ENCODE measurements at places on chromosomes 16 and 17.

- peak; percentile 31 for DNase-seq
These were observed 8.7 kb upstream of the KAT7 start for GRCh38 chr17:49779739-49780231.

DNA sequence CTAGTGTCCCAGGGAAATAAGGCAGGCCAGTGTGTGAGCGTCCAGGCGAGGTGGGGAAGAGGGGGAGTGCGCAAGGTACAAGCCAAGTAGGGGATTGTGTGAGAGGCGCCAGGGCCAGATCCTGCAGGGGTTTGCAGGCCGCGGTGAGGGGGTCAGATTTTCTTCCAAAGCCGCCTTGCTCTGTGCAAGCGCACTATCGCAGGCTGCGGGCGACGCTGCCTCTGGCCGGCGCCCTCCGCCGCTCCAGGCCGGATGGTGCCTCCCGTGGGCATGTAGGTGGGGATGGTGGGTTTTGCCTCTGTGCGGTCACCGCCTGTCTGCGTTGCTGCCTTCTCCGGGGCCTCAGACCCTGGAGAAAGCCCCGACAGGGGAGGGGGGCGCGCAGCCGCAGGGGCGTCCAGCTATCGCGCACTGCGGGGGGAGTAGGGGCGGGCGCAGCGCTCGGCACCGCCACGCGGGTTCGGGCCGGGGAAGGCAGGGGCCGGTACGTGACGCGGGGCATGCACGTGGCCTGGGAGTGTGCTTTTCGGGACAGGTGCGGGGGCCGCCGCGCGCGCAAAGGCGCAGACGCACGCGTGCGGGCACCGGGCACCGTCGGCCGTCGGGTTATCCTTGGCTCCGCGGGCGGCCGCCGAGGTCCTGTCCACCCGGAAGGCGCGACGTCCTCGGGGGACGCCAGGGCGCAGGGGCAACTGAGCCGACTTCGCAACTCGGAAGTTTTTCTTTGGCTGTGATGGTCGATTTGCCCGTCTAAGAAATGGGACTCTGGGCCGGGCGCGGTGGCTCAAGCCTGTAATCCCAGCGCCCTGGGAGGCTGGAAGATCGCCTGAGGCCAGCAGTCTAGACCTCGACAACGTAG is 1.1 kb upstream of the HAPSTR1 start:
- DNase-seq, result no peak

DNA sequence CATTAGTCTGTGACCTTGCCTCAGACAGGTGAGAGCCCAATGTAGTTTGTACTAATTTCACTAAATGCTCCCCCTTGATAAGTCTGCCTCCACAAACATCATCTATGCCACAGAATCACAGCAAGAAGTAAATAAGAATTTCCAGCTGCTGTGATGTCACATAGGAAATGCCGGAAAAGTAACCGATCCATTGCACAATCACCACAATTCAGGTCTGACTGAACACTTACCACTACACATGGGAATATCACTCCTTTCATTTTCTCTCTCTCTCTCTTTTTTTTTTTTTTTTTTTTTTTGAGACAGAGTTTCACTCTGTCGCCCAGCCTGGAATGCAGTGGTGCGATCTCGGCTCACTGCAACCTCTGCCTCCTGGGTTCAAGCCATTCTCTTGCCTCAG is 79.0 kb upstream of the CDH11 start:
- DNase-seq, result no peak

DNA sequence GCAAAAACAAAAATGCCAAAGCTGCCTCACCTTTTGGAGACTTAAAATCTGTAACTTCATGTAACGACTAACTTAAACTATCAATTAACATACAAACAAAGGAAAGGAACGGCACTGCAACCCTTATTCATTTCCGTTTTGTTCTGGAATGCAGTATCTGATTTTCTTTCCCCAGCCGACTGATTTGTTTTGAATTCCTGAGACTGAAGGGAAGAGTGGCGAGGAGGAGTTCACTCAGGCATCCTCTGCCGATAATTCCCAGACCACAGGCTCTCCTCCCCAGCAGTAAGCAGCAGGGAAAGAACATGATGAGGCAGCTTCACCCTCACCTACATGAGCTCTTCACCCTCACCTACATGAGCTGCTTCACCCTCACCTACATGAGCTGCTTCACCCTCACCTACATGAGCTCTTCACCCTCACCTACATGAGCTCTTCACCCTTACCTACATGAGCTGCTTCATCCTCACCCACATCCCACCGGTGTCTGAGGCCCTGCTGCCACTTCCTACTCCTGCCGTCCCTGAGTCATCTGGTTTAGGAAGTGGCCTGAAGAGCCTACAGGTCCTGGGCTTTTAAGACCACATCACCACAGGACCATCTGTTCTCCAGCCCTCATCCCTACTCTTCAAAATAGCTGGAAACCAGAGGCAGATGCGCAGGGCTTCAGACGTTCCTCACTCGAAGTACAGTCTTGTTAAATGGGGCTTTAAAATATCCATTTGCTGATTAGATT is 168.0 kb upstream of the RPH3AL start:
- DNase-seq, result no peak
